ENCODE measurements at places on chromosomes 1 and 21. TPM values are rescaled to one million over a fixed set of nuclear protein-coding genes. Genes with fewer than 3 reads are reported as not detected.

GRCh38 chr1:161763522-161764098, 2.5 kb upstream of the ATF6 start:
- H3K4me3 ChIP-seq: peak overlapping the region; percentile 53
- no peaks in the 10 kb centered on the region for H3K27me3 ChIP-seq
- DNase-seq: peak; percentile 69
- H3K36me3 ChIP-seq: peaks cover 3% of the 10 kb centered on the region
- H3K27ac ChIP-seq: peak overlapping the region; percentile 57
- peaks cover 34% of the 10 kb centered on the region for H3K4me1 ChIP-seq

DNA sequence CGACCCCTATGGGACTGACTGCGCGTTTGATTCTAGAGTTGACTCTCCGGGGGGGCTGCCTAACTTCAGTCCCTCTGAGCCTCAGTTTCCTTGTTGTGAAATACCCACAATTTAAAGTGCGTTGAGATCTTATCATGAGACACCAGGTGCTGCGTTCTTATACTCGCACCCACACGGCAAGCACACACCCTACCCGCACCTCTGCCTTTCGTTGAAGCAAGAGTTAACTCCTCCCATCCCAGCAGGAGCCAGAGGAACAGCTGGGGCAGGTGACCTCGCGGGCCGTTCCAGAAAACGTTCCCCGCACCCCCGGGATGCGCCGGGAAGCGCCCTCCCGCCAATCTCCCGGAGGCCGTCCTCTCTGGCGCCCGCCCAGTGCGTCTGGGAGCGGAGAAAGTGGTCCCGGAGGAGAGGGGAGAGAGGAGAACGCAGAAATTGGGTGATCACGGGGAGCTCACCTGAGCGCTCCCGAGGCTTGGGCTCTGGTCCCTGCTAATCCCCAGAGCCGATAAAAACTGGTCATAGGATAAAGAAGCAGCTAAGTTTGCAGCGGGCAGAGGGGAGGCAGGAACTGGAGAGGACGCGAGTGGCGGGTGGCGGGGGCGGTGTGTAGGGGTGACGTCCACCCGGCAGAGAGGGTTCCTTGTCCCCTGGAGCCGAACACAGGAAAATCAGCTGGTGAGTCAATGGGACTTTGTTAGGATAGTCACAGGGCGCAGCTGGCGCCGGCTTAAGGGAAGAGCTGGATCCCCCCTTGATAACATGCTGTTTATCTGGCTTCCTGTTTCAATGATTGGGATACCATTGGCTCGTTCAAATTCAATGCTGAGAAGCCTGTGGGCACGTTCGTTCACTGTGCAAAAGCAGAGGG, 869 bp downstream of the NAV1 start:
- no peaks in the 10 kb centered on the region for H3K36me3 ChIP-seq
- H3K27ac ChIP-seq: no peak overlapping the region
- peaks cover 26% of the 10 kb centered on the region for H3K4me1 ChIP-seq
- peak overlapping the region; percentile 68 for H3K4me3 ChIP-seq
- H3K27me3 ChIP-seq: peaks cover 50% of the 10 kb centered on the region

DNA sequence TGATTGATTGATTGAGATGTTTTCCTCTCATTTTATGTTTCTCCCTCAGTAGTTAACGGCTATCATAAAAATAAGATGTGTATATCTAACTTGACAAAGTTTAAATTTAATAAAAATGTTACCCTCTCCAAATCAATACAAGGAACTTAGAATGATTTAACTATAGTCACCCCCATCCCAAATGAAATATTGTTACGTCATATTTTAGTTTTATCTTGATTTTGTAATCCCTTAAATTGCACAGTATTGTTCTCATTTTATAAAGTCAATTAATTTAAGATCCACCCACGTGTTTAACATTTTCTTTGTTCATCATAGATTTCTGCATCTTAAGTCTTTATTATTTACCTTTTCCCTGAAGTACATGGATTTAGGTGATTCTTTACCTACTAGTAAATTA, 37.2 kb downstream of the COLGALT2 start:
- H3K27me3 ChIP-seq: no peaks in the 10 kb centered on the region
- H3K4me1 ChIP-seq: peaks cover 18% of the 10 kb centered on the region
- no peaks in the 10 kb centered on the region for H3K36me3 ChIP-seq

- peaks cover 12% of the 10 kb centered on the region for H3K36me3 ChIP-seq
- H3K27me3 ChIP-seq: no peaks in the 10 kb centered on the region
- H3K4me1 ChIP-seq: peaks cover 40% of the 10 kb centered on the region
- H3K27ac ChIP-seq: no peak overlapping the region
- H3K4me3 ChIP-seq: peak overlapping the region; percentile 8
- peak; percentile 6 for DNase-seq
Measured at GRCh38 chr1:41640756-41641474, 156.4 kb upstream of the EDN2 start.

The VSIG8 gene
- not detected for total RNA-seq

All from activated naive CD4-positive, alpha-beta T cell treated with anti-CD3 and anti-CD28 coated beads for 36 hours (primary cell).